ENCODE measurements at places on chromosomes 1 and 21. TPM values are rescaled to one million over a fixed set of nuclear protein-coding genes. Genes with fewer than 3 reads are reported as not detected.
A peak's percentile ranks its signal among the peaks of the same experiment; 100 is the strongest.

DNA sequence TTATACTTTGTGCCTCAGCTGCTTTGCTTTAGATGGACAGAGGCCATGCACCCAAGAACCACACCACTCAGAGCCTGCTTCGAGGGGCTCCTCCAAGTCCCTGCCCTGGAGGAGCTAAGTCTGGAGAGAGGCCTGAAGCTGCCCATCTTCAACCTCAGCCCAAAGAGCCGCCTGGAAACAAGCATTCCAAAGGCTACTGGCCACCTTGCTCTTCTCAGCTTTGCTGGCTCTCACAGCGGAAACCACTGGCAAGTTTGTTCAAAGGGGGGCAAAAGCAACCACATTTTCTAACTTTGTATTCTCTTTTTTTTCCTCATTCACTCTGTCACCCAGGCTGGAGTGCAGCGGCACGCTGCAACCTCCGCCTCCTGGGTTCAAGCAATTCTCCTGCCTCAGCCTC is 23.2 kb downstream of the VPS26C start:
- DNase-seq = no peak
- no peaks in the 10 kb centered on the region for H3K4me1 ChIP-seq
- H3K36me3 ChIP-seq = no peaks in the 10 kb centered on the region
- no peaks in the 10 kb centered on the region for H3K27me3 ChIP-seq
- no peak overlapping the region for H3K27ac ChIP-seq
- H3K4me3 ChIP-seq = no peak overlapping the region

DNA sequence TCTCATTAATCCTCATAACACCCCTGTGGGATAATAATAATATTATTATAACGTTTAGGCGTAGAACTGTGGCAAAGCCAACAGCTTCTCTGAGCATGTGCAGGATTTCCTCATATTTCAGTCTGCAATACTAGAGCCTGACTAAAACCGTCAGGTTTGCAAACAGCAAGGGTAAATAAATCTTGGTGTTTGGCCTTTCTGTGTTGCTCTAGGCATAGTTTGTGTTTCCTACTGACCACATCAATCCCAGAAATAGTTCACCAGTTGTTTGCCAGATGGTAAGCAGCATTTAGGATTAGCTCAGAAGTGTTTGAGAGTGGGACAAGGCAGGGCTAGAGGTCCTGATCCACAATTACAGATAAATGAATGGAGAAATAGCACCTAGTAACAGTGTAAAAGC is 2.8 kb upstream of the KCNA3 start:
- no peak overlapping the region for H3K4me3 ChIP-seq
- no peak for DNase-seq
- H3K27me3 ChIP-seq = no peaks in the 10 kb centered on the region
- no peak overlapping the region for H3K27ac ChIP-seq

GRCh38 chr1:62904856-62905225 is 120.9 kb downstream of the ATG4C start:
- no peak overlapping the region for H3K27ac ChIP-seq
- no peak for DNase-seq
- no peaks in the 10 kb centered on the region for H3K36me3 ChIP-seq

GRCh38 chr1:236002572-236002971 is 62.3 kb downstream of the NID1 start:
- H3K4me3 ChIP-seq = no peak overlapping the region
- H3K27me3 ChIP-seq = no peaks in the 10 kb centered on the region
- no peaks in the 10 kb centered on the region for H3K36me3 ChIP-seq
- H3K4me1 ChIP-seq = peaks cover 10% of the 10 kb centered on the region

DNA sequence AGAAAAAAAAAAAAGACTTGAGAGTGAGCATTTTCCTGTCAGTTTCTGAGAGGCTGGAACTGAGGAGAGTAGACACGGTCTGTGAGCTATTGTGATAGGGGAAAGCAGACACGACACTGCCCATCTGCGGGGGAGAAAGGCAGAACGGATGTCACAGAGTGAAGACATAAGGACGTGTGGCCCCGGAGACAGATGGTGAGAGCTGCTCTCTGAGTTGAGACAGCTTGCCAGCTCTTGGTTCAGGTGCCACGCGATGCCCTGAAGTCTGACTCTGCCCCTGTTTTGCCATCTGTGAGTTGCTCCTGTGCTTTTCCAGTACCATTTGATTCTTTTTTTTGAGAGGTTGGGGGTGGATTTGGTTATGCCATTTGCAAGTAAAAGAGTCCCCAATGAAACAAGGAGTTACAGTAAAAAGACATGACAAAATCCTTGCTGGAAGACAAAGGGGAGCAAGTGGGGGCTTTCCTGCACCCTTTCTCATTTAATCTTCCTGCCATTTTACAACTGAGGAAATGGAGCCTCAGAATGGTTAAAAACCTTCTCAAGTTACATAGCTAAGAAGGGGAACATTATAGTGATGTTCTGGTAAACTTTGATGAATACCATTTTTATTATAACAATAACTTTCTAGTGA is 128.9 kb upstream of the DNAH14 start:
- DNase-seq = no peak
- H3K4me1 ChIP-seq = no peaks in the 10 kb centered on the region
- no peak overlapping the region for H3K27ac ChIP-seq
- no peaks in the 10 kb centered on the region for H3K27me3 ChIP-seq

DNA sequence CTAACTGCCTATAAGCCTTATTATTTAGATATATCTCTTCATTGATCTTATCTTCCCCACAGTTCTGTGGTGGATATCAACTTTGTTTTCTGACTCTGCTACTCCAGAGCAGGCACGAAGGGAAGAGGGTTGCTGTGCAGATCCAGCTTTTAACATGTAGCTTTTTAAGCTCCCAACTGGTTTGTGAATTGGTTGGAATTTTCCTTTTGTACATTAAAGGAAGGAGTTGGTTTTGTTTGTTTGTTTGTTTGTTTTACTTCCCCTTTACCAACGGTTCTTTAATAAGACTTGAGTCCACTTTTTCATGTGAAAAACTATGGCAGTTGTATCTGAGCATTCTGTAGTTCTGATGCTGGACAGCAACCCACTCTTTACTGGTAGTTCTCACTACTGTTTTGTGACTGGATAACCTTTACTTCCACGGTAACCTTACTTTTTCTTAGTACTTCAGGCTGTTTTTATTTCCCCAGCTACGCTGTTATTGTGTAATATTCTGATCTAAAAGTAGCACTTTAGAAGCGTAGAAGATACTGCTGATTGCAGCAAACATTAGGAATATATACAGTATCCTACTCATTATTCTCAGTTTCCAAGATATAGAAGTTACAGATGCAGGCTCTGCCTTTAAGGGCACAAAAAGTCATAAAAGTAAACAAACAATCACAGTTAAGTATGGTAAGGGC is 1.6 kb downstream of the GNPAT start:
- H3K27ac ChIP-seq = no peak overlapping the region
- no peak overlapping the region for H3K4me3 ChIP-seq
- no peak for DNase-seq
- H3K27me3 ChIP-seq = no peaks in the 10 kb centered on the region

- no peak overlapping the region for H3K4me3 ChIP-seq
- DNase-seq = no peak
- H3K27ac ChIP-seq = no peak overlapping the region
- H3K36me3 ChIP-seq = peaks cover 25% of the 10 kb centered on the region
- no peaks in the 10 kb centered on the region for H3K4me1 ChIP-seq
Measured at GRCh38 chr1:55143684-55144083, 71.5 kb downstream of the USP24 start.

DNA sequence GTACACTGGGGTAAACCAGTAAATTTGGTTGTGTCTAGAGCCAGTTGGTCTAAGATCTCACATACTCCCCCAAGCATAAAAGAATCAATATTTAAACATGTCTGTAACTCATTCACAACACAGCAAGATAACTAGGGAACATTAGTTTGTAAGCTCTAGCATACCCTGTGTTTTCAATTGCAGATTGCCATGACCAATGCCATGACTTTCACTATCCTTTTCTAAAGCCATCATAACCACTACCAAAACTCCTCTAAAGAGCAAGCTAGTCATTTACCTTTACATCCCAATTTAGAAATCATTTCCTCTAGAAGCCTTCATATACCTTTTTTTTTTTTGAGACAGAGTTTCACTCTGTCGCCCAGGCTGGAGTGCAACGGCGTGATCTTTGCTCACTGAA is 56.5 kb upstream of the PLA2G4A start:
- no peak overlapping the region for H3K4me3 ChIP-seq
- H3K36me3 ChIP-seq = no peaks in the 10 kb centered on the region
- H3K27ac ChIP-seq = no peak overlapping the region

ZSWIM5 gene
- 1.7 TPM for total RNA-seq

CFAP298 gene
- total RNA-seq = 29.2 TPM

CFAP141 gene
- total RNA-seq = not detected

DNA sequence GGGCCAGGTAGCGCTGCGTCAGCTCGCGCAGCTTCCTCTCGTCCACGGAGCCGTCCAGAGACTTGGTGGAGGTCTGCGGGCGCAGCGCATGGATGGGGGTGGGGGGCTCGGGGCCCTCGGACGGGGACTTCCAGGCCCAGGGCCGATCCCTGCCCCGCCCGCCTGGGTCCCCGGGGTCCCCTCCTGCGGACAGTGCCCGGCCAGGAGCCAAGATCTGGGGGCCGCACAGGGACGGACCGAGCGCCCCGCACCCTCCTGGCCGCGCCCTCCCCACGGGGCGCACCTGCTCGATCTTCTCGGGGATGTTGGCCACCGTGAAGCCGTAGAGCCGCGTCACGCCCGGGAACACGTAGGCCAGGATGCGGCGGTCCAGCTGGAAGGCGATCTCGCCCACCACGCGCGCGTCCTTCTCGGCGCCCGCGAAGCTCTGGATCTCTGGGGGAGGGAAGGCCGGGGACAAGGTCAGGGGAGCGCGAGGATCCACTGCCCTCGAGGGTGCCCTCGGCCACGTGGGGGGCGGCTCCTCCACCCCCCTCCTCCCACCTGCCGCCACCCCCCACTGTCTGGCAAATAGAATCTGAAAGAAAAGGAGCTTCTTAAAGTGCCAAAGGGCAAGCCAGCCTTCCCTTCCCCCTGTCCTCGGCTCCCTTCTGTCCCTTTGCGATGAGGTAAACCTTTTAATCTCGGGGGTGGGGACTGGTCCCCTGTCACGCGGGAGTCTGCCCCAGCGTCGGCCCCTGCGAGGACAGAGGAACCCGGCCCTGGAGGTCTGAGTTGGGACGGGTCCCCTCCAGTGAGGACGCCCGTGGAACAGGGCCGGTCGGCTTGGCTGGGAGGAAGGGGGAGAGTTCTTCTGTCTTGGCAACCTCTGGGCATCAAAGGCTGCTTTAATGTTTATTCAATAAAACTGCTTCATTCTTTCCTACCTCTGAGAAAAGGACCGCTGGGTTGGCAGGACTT is 6.5 kb upstream of the FTCD start:
- H3K27ac ChIP-seq = no peak overlapping the region
- no peaks in the 10 kb centered on the region for H3K4me1 ChIP-seq
- H3K36me3 ChIP-seq = no peaks in the 10 kb centered on the region

DNA sequence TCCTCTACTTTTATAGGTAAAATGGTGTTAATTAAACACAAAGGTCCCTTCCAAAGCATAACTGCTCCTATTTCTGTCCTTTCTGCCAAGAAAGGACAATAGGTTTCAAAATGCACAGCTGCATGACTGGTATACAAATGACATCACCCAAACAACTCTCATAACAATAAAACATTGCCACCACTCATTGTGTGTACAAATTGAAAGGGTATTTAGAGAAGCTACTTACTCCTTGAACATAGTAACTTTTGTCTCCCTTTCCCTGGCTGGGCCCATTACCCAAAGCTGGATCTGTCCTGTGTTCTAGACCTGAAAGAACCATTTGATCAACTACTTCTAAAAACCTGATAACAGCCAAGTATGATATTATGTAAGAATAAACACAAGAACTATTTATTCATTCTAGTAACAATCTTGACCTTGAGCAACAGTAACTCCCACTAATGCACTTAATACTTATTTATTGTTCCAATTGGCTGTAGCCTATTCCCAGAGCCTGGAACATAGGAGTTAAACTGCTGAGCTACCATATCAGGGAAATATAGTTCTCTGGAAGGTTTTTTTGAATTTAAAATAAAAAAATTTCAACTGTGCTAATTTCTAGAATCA is 38.2 kb downstream of the TTLL7 start:
- no peaks in the 10 kb centered on the region for H3K27me3 ChIP-seq
- no peaks in the 10 kb centered on the region for H3K4me1 ChIP-seq
- no peak for DNase-seq

GRCh38 chr21:31735511-31735992 is 3.6 kb upstream of the SCAF4 start:
- peak overlapping the region; percentile 22 for H3K27ac ChIP-seq
- H3K4me3 ChIP-seq = no peak overlapping the region
- no peaks in the 10 kb centered on the region for H3K27me3 ChIP-seq
- H3K36me3 ChIP-seq = no peaks in the 10 kb centered on the region
- H3K4me1 ChIP-seq = peaks cover 43% of the 10 kb centered on the region
- DNase-seq = peak; percentile 62

ACTA1 gene
- not detected for total RNA-seq

- DNase-seq = no peak
- no peak overlapping the region for H3K27ac ChIP-seq
- H3K36me3 ChIP-seq = no peaks in the 10 kb centered on the region
- H3K4me1 ChIP-seq = peaks cover 44% of the 10 kb centered on the region
Measured at GRCh38 chr1:15826810-15827507, 19.5 kb upstream of the UQCRHL start.

- peaks cover 14% of the 10 kb centered on the region for H3K4me1 ChIP-seq
- H3K36me3 ChIP-seq = no peaks in the 10 kb centered on the region
- DNase-seq = no peak
- no peak overlapping the region for H3K4me3 ChIP-seq
Measured at GRCh38 chr1:31482482-31483011, 69.5 kb downstream of the SERINC2 start.

OR2T2 gene
- total RNA-seq = 3.9 TPM

GRCh38 chr1:182833271-182833670 is 5.9 kb upstream of the DHX9 start:
- peaks cover 4% of the 10 kb centered on the region for H3K4me1 ChIP-seq
- no peak overlapping the region for H3K27ac ChIP-seq
- H3K4me3 ChIP-seq = no peak overlapping the region
- no peak for DNase-seq
- no peaks in the 10 kb centered on the region for H3K27me3 ChIP-seq
- H3K36me3 ChIP-seq = no peaks in the 10 kb centered on the region

NR1I3 gene
- not detected for total RNA-seq

- H3K36me3 ChIP-seq = peaks cover 21% of the 10 kb centered on the region
- no peak for DNase-seq
- H3K4me1 ChIP-seq = peaks cover 26% of the 10 kb centered on the region
- no peaks in the 10 kb centered on the region for H3K27me3 ChIP-seq
- H3K27ac ChIP-seq = no peak overlapping the region
Measured at GRCh38 chr1:202959276-202959620, 1.1 kb upstream of the ADIPOR1 start.

LCE6A gene
- not detected for total RNA-seq

IGSF9 gene
- total RNA-seq = 0.15 TPM

PLPPR4 gene
- total RNA-seq = not detected

SLFNL1 gene
- total RNA-seq = 1.4 TPM

PHLDA3 gene
- total RNA-seq = 0.20 TPM

- no peaks in the 10 kb centered on the region for H3K27me3 ChIP-seq
- peaks cover 16% of the 10 kb centered on the region for H3K4me1 ChIP-seq
- no peak overlapping the region for H3K27ac ChIP-seq
- DNase-seq = no peak
Measured at GRCh38 chr1:32701421-32701911, 1.1 kb downstream of the SYNC start.
